ENCODE measurements at places on chromosomes 2 and 18.

- DNase-seq, result no peak
These were observed 468.3 kb upstream of the GYPC start for GRCh38 chr2:126187668-126188067.

DNA sequence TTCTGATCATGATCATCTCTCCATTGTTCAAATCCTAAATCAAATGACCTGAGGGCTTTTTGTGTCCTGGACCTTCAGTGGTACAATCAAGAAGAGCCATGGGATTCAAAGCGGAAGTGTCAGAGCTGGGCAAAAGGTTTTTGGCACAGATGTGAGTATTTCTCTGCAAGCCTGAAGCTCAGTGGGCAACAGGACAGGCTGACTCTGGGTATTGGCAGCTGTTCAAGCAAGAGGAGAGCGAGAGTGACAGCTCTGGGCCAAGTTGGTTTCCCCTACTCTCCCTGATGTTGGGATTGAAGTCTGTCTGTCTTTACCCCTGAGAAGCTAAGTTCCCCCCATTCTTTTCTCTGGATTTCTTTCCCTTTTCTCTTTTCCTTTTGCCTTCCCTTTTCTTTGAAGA lies 33.3 kb downstream of the DSEL start:
- peak; percentile 12 for DNase-seq

GRCh38 chr2:236078297-236079255 lies 89.6 kb downstream of the GBX2 start:
- DNase-seq, result no peak

DNA sequence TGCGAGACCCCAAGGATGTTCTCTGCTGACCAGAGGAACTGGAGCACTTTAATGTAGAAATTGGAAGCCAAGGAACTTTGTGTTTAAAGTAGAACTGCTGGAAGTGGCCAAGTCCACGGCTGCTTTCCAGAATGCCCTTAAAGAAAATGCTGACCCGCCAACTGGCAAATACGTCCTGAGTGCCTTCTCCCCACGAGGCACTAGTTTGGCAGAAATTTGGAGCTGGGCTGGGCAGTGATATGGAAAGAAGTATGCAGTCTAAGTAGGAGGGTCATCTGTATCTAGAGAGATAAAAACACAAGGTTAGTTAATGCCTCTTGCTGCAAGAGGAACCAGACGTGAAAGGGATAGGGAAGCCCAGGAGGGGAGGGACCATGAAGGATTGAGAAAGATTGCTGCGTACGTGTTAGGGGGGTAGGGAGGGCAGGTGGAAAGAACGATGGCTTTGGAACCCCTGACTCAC lies 59.3 kb upstream of the RFX8 start:
- peak; percentile 6 for DNase-seq

DNA sequence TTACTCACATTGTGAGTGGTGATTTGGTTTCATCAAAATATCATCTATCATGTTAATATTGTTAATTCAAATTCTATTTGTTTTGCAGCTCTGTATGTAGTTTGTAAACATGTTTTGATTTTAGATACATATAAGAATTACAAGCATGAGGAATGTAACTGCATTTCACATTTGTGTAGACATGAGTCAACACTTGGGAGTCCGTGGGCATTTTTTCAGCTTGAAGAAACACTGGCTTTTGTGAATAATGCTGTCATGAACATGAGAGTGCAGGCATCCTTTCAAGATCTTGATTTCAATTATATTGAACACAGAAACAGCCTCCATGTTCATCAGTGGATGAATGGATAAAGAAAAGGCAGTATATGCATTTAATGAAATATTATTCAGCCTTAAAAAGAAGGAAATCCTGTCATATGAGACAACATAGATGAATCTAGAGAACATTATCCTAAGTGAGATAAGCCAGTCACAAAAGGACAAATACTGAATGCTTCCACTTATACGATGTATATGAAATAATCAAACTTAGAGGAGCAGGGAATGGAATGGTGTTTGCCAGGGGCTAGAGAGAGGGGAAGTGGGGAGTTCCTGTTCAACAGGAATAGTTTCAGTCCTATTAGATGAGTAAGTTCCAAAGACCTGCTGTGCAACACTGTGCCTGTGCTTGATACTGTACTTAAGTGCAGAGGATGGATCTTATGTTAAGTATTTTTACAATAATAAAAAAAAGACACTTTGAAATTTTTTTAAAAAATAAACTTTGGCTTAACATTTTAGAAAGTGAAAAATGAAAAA lies 194.9 kb downstream of the LRATD1 start:
- DNase-seq, result no peak

DNA sequence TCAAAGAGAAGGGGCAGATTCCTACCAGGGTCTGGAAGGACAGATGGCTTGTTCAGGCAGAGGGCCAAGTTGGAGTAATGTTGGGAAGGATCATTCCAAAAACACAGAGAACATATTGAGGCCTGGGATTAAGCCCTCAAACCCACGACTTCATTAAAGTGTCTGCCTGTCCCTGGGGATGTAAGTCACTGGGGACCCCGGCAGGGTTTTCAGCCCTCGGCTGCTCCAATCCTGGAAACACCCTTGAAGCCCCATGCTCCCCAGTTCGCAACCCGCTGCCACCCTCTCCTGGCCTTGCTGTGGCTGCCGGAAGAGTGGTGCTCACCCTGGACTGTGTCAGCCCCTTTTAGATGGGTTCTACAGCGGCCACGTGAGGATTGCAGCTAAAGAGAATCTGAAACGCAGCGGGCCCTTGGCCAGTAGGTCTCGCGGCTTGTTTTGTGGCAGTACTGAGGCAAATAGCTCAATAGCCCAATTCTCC lies 79.9 kb downstream of the EPAS1 start:
- no peak for DNase-seq

DNA sequence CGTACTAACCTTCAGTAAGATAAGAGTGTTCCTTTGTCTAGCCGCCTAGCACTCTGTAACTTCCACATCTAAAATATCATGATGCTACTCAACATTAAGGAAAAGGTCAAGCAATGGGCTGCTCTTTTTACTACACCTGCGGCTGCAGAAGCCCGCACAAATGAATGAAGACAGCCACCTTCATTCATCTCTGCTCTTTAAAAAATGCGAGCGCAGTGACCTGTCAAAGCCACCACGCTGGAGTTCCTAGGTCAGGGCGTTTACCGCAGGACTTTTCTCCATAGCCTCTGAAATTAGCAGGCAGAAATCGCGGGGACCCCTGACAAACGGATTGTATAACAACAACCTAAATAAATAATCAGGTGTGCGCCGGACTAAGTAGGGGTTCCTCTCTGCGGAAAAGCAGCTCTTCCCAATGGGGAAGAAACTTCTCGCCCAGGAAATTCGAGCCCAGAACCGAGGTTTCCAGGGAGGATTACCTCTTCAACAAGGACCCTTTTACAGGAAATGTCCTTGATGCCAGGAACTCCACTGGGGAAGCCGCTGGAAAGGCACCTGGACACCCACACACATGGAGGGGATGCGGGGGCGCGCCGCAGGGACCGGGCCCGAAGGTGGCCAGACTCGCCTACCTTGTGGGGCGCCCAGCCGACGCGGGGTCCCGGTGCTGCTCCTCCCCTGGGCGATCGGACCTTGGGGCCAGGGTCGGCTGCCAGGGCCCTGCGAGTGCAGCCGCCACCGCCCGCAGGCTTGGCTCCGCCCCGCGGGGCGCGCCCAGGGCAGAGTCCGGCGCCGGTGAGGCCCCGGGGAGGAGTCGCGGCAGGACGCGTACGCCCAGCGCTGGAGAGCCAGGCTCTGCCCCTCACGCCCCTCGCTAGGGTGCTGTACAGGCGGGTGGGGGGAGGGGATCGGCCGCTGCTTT lies at the start of gene CCDC68:
Gene CCDC68 (minus strand): TSS at position 758 of the 922 bp plus-strand sequence. CDS start 16,670 bp downstream, outside the sequence.
- DNase-seq, result no peak

- DNase-seq, result no peak
These were observed 1.2 kb downstream of the STON1 start for GRCh38 chr2:48531141-48531648.

GRCh38 chr2:166158546-166158945 lies 30.7 kb upstream of the SCN1A start:
- DNase-seq, result no peak

- DNase-seq, result no peak
These were observed 131.1 kb downstream of the LRRTM4 start for GRCh38 chr2:77391119-77391518.

GRCh38 chr2:63667132-63667700 lies 78.5 kb downstream of the MDH1 start:
- no peak for DNase-seq

- DNase-seq, result no peak
These were observed 135.3 kb downstream of the INSIG2 start for GRCh38 chr2:118223511-118223991.

- DNase-seq, result no peak
These were observed 549.9 kb downstream of the XIRP2 start for GRCh38 chr2:167438206-167438605.

DNA sequence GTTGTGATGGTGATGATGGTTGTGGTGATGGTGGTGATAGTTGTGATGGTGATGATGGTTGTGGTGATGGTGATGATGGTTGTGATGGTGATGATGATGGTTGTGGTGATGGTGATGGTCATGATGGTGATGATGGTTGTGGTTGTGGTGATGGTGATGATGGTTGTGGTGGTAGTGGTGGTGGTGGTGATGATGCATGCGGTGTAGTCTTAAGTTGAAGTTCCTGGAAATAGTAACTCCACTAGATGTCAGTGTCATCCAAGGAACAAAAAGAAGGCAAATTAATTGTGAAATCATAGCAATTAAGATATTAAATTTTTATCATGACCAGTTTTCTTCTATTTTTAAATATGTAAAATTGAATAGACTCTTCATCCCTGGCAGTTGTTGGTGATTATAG lies 309.2 kb downstream of the AGAP1 start:
- no peak for DNase-seq

DNA sequence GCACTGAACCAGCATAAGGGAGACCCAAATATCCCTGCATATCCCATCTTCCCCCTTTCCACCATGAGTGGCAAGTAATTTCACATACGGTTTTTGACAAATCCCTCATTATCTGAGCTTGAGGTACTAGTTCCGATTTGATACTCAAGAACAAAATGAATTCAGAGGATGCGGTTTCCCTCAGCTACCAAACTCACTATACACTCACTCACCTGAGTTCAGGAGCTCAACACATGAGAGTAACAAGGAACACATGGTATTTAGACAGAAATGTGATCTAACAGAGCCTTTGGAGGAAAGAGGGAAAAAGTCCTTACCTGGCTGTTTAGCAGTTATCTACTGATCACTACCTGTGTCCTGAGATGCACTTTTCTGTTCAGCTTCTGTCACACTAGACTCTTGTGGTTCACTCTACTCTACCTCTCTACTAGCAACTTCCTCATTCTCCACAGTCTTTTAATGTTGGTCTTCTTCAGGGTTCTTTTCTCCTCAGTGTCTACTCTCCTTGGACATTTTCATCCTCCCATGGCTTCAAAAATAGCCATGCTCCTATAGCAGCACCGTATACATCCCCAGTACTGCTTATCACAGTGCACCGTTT lies 25.1 kb downstream of the ASXL2 start:
- DNase-seq, result no peak

DNA sequence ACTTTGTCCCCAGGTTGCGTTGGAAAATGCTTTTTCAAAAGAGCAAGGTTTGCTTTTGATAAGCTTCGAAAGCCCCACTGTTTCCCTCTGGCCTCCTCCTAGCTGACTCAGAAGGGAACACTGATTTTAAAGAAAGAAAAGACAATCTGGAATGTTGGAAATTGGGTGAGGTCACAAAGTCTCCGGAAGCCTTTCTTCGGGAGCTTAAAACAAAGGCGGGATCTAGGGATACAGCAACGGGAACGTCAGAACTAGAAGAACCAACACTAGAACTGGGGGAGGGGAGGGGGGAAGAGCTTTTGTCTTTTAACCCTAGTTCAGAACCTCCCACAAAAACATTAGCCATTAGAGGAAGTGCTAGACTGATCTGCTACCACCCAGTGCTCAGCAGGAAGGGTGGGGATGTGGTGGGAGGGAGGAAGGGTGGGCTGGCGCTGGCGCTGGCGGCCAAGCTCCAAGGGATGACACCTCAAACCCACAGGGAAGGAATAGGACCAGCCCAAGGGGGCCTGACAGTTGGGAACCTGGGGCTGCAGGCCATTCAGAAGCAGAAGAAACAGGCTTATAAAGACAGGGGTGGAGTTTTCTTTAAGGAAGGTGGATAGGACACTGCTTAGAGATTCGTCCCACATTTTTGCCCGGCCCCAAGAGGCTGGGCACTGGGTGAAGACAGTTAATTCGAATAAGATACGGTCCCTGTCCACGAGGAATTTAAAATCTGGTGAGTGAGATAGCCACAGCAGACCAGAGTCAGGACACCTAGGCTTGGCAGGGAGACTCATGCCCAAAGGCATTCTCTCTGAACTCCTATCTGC lies 1.7 kb downstream of the TMSB10 start:
- DNase-seq, result no peak

- DNase-seq, result no peak
These were observed 76.6 kb upstream of the ZNF516 start for GRCh38 chr18:76571689-76572088.

DNA sequence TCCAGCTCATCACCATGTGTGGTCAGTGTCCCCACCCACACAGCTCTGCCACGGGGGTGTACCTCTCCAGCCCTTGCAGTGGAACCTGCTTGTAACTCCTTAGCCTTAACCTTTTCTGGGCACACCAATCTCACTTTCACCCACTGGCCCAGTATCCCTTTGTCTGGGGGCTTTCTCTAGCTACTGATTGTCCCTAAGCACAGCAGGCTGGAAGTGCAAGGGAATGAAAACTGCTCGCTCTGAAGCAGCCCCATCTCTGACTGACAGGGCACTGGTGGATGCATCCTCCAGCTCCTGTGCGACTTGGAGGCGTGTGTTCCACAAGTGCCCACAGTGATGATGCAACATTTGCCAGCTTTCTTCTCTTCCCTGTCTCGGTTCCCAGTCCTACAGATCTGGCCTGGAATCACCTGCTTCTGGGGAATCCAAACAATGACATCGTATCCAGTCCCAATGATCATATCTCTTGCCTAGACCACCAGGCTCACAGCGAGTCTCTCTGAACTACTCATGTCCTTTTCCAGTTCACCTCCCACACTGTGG lies 33.6 kb downstream of the SCTR start:
- DNase-seq, result no peak

GRCh38 chr2:11637546-11637945 lies 32.4 kb downstream of the NTSR2 start:
- no peak for DNase-seq

DNA sequence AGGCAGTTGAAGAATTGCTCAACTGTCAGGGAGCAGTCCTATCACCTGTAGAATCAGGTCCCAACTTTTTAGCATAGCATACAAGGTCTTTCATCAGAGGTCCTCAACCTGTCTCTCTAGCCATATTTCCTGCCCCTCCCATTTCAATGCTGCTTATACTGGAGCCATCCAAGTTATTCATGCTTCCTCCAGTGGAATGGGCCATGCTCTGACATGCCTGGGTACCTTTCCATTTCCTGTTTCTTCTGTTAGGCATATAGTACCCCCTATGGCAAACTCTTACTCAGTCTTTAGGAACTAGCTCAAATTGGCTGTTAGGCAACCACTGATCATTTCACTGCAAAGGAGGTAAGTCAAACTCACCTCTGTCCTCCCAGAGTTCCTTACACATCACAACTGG lies 51.0 kb upstream of the ABCA12 start:
- no peak for DNase-seq

DNA sequence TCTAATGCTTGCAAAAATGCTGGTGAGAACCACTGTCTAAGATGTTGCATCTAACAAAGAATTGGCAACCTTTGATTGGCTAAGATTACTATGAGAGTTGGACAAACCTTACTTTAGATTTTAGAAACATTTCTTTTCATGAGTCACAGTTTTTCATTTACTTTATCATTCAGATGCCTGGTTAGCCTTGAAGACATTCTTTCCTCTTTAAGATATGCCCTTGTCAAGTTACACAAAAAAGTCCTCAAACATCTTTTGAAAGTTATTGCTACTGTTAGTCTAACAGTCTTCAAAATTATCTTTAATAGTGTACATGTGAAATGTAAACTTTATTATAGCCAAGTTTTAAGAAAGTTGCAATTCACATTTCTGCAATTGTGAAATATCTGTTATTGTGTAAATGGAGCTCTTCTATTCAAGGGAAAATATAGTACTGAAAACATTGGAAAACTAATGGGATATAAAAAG lies 276.3 kb downstream of the RND3 start:
- no peak for DNase-seq
